ENCODE measurements at places on chromosomes 12 and 14.

DNA sequence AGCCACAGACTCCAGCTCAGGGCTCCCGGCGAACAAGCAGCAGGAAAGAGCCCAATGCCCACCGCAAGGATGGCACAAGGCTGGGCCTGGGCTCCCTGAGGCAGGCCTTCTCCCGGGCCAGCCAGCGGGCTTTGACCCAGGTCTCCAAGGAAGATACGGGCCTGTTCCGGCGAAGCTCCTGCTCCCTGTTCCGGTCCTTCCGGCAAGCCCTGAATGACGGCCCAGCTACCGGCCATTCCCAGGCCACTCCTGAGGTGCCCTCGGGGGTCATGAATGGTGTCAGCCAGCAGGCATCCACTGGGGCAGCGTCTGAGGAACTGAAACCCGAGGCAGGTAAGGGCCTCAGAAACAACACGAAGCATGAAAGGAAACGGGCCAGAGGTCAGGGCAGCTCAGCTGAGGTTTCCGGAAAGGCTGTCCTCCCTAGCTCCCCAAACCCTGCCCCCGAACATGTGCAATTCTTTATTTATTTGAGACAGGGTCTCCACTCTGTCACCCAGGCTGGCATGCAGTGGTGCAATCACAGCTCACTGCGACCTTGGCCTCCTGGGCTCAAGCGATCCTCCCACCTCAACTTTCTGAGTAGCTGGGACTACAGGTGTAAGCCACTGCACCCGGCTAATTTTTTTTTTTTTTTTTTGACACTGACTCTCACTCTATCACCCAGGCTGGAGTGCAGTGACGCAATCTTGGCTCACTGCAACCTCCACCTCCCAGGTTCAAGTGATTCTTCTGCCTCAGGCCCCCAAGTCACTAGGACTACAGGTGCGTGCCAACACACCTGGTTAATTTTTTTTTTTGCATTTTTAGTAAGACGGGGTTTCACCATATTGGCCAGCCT is 6.0 kb downstream of the EXOC3L4 start:
- no peak for DNase-seq

DNA sequence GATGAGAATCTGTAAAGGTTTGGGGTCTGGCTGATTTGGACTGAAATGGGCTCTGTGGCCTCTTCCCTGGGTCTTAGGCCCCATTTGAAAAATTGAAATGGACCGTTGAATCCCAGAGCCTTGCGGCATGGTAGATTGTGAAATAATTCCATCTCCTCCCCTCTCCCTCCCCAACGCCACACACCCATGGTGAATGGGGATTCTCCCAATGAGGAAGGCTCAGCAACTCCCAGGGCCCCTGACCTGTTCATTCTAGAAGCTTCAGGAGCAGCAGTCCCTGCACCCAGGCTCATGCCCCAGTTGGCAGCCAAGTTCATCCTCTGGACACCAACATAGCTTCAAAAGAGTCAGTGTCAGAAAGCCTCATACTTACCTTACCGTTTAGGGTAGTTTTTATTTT is 217.4 kb downstream of the ZFP36L1 start:
- DNase-seq = no peak

GRCh38 chr14:36505181-36505815 is 14.7 kb downstream of the NKX2-1 start:
- DNase-seq = no peak

DNA sequence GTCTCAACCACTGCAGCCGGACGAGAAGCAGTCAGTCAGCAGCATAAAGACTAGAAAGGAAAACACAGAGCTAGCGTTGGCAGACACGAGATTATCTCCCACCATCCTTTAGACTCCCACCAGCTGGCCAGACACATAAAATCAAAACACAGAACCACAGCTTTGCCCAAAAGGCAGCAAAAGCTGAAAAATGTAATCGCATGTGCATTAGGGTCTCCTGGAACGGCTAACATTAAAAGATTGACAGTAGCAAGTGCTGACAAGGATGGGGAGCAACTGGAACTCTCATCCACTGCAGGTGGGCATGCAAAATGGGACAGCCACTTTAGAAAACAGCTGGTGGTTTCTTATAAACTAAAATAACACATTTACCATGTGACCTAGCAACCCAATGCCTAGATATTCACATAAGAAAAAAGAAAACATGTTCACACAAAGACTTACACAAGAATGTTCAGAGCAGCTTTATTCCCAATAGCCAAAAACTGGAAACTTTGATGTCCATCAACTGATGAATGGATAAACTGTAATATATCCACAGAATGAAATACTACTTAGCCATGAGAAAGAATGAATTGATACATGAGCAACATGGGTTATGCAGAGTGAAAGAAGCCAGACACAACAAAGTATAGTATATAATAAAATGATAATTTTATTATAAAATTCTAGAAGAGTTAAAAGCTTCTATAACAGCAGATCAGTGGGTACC is 37.7 kb downstream of the NCOR2 start:
- no peak for DNase-seq

DNA sequence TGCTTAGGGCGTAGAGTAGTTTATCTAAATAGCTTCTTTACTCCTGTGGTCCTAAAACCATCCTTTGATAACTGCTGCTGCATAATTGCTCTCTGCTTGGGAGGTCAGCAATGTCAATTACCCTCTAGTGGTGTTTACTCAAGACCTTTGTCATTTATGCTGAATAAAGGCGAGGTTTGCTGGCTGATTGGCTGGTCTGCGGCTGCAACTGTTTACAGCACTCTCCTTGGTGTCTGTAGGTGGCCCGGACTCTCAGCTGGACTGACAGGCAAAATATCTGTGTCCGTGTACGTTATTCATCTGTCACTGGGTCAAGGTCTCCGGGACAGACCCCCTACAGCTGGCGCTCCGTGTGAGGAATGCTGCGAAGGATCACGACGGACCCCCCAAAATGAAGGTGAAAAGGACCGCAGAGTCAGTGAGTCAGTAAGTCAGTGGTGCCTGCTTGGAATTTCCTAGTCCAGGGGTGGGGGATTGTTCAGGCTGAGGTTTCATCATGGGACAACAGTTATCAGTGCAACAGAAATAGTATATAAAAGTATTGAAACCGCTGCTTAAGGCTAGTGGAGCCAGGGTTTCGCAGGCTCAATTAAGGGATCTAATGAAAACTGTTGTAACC is 253.3 kb upstream of the DIO2 start:
- no peak for DNase-seq

DNA sequence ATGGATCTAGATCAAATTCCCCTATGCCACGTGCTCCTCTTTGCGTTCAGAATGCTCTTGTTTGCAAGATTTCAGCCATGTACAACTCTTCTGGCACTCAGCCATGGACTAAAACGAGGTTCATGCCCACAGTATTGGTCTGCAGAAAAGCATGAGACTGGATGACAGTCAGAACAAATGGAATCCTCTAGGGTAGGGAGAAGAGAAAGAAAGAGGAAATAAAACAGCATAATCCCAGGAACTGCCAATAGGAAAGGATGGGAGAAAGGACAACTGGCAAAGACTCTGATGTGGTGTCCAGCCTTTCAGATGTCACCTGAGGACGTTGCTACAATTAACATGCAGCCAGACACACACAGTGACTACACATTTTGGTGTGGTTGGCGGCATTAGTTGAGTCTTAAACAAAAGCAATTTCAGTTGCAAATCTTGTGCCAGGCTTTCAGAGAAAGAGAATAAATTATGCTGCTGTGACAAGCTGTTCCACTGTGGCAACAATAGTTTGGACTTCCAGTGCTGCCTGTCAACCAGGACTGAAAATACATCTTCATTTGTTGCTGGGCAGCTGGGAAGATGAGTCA is 338.0 kb downstream of the RGS6 start:
- no peak for DNase-seq

DNA sequence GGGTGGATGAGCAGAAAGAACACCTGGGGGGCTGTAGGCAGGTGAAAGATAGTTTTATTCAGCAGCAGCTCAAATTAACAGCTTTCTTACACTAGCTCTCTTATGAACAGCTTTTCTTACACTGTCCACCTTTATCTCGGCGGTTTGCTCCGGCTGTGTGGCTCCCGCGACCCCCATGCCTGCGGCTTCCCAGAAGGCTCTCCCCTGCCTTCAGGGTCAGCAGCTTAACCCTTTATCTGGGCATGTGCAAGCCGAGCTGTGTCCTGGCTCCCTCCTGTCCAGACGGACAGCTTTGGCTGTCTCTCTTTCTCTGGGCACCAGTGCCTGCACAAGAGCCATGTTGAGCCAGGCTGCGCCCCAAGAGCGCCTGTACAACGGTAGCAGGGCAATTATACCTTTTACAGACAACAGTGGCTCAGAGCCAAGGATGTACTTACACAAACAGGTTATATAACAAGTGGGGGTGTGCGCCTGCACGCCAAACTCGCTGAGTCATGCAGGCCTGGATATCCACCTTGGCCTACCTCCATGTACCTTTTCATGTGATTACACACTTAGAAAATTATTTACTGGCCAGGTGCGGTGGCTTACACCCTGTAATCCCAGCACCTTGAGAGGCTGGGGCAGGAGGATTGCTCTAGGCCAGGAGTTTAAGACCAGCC is 28.5 kb upstream of the KLHL42 start:
- DNase-seq = no peak

GRCh38 chr12:81992461-81992860 is 233.3 kb upstream of the PPFIA2 start:
- DNase-seq = no peak

GRCh38 chr14:88879022-88879421 is 54.6 kb downstream of the TTC8 start:
- peak; percentile 75 for DNase-seq

DNA sequence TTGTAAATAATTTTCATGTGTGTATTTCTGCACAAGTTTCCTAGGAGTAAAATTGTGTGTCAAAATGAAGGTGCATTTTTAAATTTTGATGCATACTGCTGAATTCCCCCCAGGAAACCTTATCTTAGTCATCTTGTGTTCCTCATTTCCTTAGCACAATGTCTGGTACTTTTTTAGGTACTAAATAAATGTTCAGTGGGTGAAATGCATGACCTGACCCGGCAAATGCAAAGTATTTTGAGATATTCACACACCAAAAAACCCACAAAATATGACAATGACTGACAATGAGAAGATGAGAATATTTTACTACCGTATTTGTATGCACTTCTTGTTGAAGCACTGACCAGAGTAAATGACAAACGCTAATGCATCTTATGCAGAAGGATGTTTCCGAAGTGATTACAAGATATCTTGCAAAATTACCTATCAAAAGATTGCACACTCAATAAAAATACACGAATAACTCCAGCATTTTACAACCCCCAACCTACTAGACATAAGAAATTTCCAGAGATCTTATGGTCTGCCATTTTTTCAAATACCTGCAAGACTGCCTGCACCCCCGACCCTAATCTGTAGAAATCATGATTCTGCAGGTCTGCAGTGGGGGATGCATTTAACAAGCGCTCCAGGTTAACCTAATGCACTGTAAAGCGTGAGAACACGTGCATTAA is 895 bp upstream of the PRKAB1 start:
- no peak for DNase-seq

- peak; percentile 80 for DNase-seq
Observed at GRCh38 chr14:76926521-76927251, 100.5 kb downstream of the LRRC74A start.

DNA sequence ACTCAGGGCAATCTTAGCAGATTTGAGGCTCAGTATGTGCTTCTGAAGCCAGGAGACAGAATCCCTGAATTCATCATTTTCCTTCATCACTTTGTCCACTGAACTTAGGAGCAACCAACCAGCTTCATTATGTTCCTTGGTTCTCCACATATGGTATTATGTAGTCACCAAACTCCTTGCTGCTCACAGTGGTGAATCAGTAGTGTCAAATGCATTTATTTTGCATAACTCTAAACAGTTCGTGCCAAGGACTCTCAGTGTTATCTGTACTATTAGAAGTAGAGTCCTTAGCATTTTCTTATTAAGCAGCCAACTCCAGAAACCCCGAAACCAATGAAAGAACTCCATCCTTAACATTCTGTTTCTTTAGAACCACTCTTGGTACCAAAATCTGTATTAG is 466.9 kb upstream of the RGS6 start:
- peak; percentile 44 for DNase-seq

DNA sequence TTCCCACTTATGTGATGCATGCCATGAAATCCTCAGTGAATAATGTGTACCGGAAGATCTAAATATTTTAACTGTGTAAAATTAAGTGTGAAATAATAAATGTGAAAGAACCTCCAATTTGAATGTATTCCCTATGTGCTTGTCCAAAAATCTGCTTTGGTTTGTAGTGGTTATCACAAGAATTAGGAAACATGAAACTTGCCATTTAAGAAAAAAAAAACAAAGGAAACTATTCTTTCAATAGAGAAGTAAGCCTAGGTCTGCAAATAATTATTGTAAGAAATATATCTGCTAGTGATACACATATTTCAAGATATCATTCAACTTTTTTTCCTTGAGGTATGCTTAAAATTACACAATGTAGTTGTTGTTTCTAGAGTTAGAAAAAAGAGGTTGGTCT is 500.4 kb downstream of the SLC6A15 start:
- DNase-seq = peak; percentile 60

GRCh38 chr14:42429401-42429800 is 822.7 kb downstream of the LRFN5 start:
- no peak for DNase-seq

Data from fibroblast of upper back skin (primary cell).